ENCODE measurements at places on chromosomes 5 and 9.

DNA sequence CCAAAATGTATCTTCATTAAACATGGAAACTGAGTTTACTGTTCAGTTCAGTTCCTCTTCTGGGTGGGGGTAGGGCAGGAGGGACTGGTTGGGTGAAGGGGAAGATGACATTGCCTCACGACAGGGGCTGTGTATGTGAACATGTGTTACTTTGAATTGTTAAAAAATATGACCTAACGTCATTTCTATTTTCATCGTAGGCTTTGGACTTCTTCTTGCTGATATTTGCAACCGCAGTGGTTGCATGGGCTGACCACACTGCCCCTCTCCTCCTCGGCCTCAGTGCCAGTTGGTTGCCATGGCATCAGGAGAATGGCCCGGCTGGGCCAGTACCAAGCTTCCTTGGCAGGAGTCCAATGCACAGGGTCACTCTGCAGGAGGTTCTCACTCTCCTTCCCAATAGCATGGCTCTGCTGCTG lies 41.5 kb downstream of the HACD4 start:
- no peak for DNase-seq

DNA sequence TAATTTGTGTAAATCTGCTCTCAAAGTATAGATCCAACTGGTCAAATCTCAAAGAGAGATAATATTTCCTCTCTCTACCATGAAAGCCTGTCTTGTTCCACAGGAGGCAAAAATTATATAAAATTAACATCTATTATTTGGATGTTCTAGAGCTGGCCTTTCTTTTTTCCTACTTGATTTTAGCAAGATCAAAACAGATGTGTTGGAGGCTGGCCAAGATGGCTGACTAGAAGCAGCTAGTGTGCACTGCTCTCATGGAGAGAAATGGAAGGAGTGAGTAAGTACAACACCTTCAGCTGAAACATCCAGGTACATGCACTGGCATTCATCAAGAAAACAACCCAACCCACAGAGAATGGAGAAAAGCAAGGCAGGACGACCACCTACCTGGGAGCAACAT lies 298.6 kb upstream of the SLC24A2 start:
- DNase-seq = no peak

- DNase-seq = no peak
Observed at GRCh38 chr9:129095908-129096307, 14.7 kb downstream of the CRAT start.

DNA sequence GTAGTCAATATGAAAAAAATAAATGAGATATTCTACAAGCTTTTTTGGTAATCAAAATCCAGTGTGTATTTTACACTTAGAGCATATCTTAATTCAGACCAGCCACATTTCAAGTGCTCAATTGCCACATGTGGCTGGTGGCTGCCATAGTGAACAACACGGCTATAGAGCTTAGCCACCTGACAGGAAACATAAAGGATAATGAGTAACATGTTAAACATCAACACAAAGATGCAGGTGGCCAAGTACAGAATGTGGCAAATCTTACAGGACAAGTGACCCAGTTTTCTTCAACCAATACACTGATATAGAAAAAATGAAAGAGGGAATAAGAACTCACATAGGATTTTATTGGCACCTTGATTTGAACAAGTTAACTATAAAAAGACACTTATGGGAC lies 61.4 kb downstream of the KIF24 start:
- no peak for DNase-seq

- no peak for DNase-seq
Observed at GRCh38 chr5:41510176-41510831, at the start of gene PLCXD3. Gene PLCXD3, minus strand, starts transcription at chr5:41510601. Its CDS starts 75 bp downstream, at chr5:41510526.

- no peak for DNase-seq
Observed at GRCh38 chr9:111949919-111950318, 53.3 kb downstream of the UGCG start.

DNA sequence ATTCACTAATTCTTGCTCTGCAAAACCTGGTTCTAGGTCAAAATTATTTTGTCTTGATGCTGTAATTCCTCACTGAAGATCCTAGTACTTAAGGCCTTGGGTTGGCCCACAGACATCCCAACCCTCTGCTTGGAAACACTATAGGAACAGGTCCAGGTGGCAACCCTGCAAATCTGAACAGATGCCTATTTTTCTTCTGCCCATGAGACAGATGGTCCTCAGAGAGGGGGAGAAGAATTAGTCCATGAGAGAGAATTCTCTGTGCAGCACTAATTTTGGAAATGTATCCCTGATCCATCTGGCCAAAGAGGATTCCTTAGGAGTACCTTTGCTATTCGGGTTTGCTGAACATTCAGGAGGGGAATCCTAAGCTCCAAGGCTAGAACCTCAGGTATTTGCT lies 156.3 kb downstream of the ELAVL2 start:
- no peak for DNase-seq

DNA sequence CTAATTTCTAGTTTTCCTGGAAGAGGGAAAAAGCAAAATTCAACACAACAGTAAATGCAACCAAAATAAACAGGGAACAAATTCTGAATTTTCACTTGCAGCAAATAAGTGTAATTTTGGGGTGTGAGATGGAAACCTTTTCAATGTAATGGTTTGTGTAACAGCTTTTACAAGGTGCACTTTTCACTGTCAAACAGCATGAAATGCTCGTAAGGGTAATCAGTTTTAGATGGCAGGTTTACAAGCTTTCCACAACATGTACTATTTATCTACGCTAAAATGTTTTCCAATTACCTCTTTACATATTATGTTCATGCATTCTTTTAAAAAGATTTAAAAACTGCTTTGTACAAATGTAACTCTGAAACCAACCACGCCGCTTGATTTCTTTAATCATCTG lies 115.3 kb downstream of the RFX3 start:
- DNase-seq = no peak

- DNase-seq = peak; percentile 36
Observed at GRCh38 chr5:141513627-141514329, 24.9 kb downstream of the PCDHGC5 start.

GRCh38 chr9:83959061-83959460 lies 21.0 kb downstream of the HNRNPK start:
- DNase-seq = no peak

DNA sequence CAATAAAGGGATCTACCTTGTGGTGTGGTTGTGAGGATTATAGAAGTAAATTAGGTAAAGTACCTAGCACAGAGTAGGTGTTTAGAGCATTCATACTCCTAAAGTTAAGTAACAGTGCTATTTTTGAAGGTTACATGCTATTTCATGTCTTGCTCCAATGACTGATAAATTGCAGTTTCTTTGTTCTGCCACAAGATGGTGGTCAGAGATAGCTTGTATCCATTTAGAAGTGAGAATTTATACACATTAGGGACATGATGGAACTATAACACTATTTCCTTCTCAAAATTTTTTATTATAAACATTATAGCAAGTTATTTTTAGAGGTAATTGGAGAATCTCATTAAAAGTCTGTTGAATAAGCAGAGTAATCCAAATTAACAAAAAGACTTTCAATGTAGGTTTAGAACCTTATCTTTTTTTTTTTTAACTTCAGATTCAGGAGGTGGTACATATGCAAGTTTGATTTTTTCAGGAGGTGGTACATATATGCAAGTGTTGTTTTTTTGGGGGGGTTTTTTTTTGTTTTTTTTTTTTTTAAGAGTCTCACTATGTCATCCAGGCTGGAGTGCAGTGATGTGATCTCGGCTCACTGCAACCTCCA lies 17.1 kb downstream of the MTREX start:
- DNase-seq = peak; percentile 56

DNA sequence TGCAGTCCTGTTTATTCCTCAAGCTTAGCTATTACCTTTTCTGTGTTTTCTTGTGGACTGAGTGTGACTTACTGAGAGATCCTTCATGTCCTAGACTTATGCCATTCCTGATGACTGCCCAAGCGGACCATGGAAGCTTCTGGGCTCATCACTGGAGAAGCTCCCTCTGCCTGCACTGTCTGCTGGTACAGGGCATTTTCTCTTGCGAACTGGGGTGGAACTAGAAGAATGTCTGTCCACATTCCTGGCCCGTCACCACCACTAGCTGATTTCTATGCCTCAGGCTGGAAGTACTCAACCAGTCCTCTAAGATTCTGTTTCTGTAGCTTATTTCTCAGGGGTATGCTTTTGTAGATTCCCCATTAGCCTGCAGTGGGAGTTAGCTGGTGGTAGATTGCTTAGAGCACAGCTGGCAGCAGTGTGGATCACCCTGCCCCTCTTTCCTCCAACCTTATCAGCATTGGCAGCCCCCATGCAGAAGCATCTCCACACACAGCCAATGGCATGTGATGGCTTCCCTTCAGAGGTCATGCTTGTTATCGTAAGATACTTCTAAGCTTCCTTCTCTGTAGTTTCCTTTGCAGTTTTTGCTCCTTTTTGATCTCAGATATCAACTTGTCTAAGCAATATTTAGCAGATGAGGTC lies 12.4 kb downstream of the SLC36A1 start:
- no peak for DNase-seq

DNA sequence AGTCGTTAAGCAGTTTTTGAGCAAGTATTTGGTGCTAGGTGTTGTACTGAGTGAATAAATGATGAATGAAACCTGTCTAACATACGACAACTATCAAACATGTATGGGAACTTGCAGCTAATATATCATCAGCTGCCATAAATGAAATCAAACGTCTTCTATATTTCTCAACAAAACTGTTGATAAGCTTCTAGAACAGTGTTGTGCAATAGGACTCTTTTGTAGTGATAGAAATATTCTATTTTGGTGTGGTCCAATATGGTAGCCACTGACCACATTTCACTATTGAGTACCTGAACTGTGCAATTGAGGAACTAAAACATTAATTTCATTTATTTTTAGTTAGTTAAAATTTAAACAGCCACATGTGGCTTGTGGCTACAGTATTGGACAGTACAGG lies 16.3 kb upstream of the FYB1 start:
- DNase-seq = no peak

- DNase-seq = no peak
Observed at GRCh38 chr9:96279932-96280331, 22.0 kb downstream of the HSD17B3 start.

DNA sequence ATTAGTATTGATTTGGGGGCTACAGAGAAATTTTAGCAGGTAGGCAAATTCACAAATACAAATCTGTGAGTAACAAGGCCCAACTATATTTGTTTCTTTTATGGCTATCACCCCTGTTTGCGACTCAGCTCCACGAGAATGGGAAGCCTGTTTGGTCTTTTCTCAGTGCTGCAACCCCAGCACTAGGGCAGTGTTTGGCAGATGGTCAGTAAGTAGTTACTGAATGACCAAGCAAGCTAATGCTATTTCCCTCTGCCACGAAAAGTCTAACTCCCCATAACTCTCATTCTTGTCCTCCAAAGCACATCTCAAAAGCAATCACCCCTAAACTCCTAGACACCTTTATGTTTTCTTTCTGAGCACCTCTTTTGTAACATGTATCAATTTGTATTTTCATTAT lies 245.6 kb downstream of the DNAH5 start:
- no peak for DNase-seq

- peak; percentile 84 for DNase-seq
Observed at GRCh38 chr5:100901821-100902341, 1.2 kb downstream of the ST8SIA4 start.

GRCh38 chr9:135851748-135852147 lies 55.6 kb downstream of the CAMSAP1 start:
- DNase-seq = no peak

DNA sequence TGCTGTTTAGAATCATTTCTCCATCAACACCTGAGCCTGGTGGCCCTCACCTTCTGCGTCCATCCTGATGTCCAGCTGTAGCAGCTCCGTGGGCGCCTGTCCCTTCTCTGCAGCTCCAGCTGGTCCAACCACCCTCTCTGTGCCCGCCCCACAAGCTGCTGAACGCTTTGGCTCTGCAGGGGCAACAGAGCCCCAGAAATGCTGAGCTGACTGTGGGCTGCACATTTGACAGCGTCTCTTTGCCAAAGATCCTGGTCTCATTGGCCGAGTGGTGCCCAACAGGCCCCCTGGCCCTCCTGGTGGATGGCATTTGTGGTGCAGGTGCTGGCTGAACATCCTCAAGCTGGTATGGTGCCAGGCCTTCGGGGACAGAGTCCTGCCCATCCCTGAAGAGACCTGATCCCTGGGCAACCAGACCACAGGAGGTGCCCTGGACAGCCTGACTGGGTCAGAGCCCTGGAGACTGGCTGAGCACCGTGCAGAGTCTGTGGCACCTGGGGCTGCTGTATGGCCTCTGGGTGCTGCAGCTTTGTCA lies 25.3 kb upstream of the CEP72 start:
- no peak for DNase-seq

- no peak for DNase-seq
Observed at GRCh38 chr9:137482094-137482781, 23.1 kb upstream of the NSMF start.

- no peak for DNase-seq
Observed at GRCh38 chr5:15595929-15596328, 95.9 kb downstream of the FBXL7 start.

DNA sequence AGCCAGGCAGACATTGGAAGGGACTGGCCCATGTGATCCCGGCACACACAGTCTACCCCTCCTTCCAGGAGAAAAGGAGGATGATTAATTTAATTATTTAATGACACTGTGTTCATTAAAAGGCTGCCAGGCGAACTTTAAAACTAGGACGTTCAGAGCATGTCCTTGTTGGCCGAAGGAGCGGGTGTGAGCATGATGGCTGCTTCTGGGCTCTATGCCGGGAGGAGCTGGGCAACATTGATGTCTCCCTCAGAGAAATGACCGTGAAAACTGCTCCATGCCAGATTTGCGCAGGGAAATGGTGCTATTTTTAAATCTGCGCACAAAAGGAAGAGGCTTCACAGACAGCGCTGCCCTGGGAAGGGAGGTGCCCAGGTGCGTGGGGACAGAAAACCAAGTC lies 284.9 kb upstream of the IRX4 start:
- no peak for DNase-seq

DNA sequence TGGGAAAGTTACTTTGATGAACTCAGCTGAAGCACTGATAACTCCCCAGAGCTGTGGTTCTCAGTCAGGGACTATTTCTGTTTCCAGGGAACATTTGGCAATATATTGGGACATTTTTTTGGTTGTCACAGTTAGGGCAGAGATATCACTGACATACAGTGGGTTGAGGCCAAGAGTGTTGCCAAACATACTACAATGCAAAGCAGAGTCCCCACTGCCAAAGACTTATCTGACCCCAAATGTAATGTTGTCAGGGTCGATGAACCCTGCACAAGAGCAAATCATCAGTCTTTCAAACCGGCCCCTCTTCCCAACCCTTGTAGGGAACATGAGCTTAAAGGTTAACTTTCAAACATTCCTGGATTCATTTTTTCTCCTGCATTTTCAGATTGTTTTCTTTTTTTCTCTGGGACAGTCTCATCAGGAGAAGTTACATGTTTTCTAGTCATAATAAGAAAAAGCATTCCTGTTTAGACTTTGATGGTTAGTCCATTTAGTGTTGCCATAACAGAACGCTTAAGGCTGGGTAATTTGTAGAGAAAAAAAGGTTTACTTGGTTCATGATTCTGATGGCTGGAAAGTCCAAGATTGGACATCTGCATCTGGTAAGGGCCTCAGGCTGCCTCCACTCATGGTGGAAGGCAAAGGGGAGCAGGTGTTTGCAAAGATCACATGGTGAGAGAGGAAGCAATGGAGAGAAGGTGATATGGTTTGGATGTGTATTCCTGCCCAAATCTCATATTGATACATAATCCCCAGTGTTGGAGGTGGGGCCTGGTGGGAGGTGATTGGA lies 18.8 kb upstream of the SUB1 start:
- no peak for DNase-seq
